KBM-7 (cell line): ENCODE measurements at places on chromosomes 4 and X.

- DNase-seq: no peak
Measured at GRCh38 chrX:132639446-132639845, 150.6 kb upstream of the MBNL3 start.

DNA sequence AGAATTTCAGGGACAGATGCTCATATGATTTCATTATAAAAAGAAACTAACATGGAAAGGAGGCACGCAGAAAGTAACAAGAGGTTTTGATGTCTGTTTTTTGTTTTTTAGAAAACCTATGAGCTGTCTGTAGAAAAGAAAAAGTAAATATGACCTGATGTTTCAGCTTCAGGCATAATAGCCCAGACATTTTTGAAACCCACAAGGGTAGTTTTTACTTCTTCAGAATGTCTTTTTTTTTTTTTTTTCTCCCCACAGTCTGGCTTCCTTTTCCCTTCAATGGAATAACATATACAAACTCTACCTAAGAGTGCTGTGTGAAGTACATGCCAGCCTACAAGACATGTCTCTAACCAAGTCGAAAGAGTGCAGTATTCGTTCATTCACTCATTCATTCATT, 18.3 kb upstream of the STX18 start:
- DNase-seq: no peak

- no peak for DNase-seq
Measured at GRCh38 chr4:95204873-95205272, 343.9 kb downstream of the UNC5C start.

- no peak for DNase-seq
Measured at GRCh38 chrX:116238567-116239255, 68.2 kb downstream of the AGTR2 start.

DNA sequence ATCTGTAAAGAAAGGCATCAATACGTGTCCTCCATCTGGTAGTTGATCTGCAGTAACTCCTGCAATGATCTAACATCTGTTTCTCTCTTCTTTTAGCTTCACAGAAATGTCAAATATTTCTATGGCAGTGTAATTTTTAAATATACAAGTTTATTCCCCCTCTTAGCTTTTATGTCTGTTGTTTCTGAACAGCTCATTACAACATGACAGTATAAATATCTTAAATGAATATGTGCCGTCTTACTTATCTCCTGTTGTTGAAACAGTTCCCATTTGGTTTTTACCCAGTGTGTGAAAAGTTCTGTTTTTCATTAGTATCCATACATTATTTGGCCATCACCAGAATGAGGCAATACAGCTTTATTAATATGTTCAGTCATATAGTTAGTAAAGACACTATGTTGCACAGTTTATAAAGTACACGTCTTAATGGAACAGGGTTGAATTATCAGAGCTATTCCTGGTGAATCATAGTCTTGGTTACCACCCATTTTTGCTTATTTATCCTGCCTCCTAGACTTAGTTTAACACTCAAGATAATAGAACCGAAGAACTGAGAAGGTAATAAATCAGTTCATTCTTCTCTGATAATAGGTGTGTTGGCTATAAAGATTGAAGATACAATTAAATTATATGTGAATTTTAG, 321.6 kb downstream of the TENM3 start:
- no peak for DNase-seq

DNA sequence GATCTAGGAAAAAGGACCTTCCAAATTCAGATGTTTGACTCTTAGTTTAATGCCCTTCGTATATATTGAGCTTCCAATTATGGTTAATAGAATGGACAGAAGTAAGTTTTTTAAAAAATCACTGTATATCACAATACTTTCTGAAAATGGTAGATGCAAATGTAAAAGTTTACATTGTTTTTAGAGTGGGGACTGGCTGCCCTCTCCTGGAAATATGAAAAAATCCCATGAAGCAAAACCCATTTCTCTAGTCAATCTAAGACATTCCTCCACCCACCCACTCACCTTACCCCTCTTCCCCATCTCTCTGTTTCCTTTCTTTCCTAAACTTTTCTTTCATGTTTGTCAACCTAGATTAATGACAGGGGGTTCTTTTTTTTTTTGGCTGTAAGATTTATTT, 134.5 kb downstream of the ARHGAP6 start:
- peak; percentile 3 for DNase-seq

- DNase-seq: no peak
Measured at GRCh38 chr4:72467633-72468032, 101.4 kb downstream of the ADAMTS3 start.

DNA sequence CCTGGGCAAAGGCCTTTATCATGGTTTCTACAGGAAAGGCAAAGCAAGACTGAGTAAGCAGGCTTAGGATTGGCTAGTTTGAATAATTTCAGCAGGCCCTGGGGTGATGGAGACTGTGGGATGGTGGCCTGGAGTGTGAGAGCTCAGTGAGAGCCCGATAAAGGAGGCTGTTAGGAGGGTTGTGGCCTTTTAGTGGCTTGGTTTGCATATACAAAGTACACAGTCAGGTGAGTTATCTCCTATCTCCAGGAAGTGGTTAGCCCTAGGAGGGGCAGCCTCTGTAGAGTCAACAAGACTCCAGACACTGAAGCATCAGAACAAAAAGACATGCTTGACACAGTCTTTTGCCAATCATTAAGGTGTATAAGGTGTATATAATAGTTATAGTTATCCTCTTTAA, 157.2 kb downstream of the CFAP299 start:
- DNase-seq: no peak

DNA sequence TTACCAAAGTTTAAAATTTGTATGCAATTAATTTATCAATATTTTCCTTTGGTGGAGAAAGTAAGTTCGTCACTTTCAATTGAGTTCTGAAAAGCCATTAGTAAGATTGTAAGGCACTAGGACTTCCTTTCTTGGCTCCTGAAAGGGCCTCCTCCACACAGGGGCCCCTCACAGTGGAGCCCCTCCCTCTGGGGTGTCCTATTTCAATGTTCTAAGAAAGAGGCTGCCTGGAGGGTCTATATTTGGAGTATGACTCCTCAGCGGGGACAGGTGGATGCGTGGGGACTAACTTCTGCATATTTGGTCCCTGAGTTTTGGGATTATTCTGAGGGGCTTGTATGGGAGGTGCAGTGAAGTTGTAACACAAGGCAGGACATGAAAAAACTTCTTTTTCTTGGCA, 1.6 kb upstream of the ARMCX4 start:
- DNase-seq: peak; percentile 79

- no peak for DNase-seq
Measured at GRCh38 chrX:1649621-1650020, 34.8 kb downstream of the ASMT start.

DNA sequence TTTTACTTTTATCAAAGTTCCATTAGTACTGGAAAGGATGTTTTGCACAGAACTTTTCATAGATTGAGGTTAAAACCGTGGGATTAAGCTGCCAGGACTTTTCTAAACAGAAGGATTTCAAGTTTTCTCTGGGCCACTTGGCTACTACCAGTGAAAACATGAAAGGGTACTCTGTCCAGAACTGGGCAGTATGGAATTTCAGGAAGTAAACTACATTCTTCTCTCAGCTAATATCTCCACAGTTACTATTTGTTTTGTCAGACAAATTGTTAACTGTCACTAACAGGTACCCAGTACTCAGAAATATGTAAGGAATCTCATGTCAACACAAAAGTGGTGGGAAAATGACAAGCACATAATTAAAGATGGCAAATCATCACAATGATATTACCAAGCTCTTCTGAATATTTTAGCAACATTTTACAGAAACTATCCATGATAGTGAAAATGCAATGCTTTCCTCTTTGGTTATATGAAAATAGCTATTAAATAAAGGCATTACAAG, 454.4 kb downstream of the C4orf33 start:
- no peak for DNase-seq

GRCh38 chr4:143281507-143282190, 55.0 kb upstream of the GAB1 start:
- DNase-seq: no peak

DNA sequence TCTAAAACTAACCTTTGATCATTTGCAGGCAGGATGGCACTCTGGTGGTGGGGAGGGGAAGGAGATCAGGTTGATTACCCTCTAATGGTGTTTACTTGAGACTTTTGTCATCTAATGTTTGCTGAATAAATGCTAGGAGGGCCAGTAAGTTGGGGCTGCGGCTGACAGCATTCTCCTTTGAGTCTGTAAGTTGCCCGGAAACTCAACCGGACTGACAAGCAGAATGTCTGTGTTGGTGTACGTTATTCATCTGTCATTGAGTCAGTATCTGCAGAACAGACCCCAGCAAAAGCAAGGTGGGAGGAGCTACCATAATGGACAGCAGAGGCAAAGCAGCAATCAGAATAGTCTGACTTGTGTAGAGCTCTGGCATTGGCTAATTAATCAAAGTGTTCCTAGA, 1210.6 kb upstream of the PABPC4L start:
- no peak for DNase-seq

DNA sequence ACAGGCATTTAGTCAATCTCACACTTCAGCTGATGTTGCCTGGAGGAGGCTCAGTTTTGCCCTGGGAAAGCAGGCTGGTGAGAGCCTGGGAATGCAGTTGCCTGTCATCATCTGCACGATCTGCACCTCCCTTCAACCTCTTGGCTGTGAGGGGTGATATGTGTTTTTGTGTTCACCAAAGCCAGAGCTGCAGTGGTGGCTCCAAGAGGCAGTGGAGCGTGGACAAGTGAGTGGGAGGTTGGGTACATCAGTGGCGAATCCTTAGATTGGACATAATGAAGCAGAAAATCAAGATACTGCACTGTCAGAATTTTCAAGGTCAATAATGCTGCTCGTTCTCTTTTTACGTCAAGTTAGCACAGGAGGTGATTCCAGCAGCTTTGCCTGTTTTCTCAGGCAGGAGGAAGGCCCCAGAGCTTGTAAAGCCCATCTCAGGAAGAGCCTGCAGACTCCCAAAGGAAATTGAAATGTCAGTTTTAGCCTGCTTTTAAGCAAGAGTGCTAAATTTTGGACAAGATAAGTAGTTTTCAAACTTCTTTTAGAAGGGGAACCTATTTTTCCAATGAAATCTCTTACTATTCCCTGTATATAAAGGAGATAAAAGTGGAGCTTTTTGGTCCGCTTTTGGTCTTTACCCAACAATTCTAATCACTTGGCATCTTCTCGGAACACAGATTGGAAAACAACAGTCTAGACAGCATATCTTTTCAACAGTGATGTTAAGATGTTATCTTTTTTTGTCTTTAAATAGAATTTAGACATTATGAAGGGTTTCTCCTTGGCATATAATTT, 92.8 kb downstream of the FRAS1 start:
- no peak for DNase-seq

- DNase-seq: no peak
Measured at GRCh38 chr4:104205116-104205515, 289.6 kb downstream of the CXXC4 start.

- no peak for DNase-seq
Measured at GRCh38 chr4:8353158-8353669, 83.7 kb downstream of the HTRA3 start.

DNA sequence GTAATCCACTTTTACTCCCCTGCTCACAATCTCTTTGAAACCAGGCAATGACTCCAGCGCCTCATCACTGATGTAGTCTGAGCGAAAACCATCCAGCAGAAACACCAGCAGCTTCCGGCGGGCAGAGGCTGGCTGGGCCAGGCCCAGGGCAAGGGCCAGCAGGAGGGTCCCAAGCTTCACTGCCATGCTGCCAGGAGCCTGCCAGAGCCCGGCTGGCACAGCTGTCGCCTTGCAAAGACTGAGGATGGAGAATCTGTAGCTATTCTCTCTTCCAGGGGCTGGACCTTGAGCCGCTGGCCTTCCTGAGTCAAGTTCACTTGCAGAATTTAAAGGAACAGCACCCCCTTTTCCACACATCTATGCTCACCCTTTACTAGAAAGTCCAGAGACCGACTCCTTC, at the start of gene ENPP6:
ENPP6 (minus strand) TSS at position 240 of the 400 bp plus-strand sequence; CDS start at position 186, 54 bp downstream.
- DNase-seq: no peak

DNA sequence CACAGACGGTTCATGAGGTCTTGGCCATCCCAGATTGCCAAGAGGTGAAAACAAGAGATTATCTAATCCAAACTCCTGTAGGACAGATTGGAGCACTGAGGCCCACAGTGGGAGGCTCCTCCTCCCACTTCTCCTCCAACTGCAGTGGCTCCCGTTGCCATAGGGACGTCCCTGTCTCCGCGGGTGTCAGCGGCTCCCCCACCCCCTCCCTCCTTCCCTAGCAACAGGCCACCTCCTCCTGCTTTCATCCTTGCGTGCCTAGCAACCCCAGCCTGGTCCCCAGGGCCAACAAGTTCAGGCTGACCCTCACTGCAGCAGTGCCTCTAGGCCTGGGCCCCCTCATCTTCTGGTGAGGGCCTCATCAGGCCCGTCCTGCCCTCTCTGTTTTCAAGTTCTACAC, 6.8 kb upstream of the IQSEC2 start:
- DNase-seq: peak; percentile 75

- peak; percentile 72 for DNase-seq
Measured at GRCh38 chrX:96372313-96373046, 312.2 kb upstream of the DIAPH2 start.

DNA sequence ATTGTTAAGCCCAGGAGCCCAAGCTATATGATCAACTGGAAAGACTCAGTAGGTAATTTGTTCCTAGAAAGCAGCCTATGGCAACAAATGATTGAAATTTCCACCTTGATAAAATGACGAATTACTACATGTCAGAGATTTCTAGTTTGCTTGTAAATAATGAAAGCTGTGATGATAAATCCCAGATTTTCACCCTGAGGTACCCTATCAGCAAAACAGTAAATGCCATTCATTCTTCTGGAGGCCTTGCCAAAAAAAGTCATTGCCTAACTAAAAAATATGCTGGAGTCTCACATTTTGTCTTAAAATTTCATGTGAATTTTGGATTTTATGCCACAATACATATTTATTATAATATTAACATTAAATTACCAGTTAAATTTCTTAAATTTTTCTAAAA, 71.3 kb downstream of the PPEF2 start:
- no peak for DNase-seq

GRCh38 chr4:110508827-110509710, 33.1 kb downstream of the ENPEP start:
- no peak for DNase-seq

DNA sequence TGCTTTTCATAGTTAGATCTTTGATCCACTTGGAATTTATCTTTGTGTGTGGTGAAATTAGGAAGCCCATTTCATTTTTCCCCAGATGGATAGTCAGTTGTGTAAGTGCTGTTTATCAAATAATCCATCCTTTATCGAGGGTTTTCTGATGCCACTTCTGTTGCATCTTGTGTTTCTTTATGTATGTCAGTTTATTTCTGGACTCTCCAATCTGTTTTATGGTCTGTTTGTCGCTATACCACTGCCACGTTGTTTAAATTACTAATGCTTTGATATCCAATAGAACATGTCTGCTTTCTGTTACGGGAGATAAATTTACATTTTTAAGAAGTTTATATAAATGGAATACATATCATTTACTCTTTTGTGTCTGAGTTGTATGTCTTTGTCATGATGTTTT, 21.0 kb downstream of the CD38 start:
- DNase-seq: no peak
